Stimulated activated CD8-positive, alpha-beta memory T cell treated with anti-CD3 and anti-CD28 coated beads, Interleukin-15, amount 100 ng/mL, for 48 hours (primary cell): ENCODE measurements at places on chromosomes 6 and 20.

- no peak for DNase-seq
Observed at GRCh38 chr20:4632876-4633275, 88.8 kb upstream of the PRND start.

DNA sequence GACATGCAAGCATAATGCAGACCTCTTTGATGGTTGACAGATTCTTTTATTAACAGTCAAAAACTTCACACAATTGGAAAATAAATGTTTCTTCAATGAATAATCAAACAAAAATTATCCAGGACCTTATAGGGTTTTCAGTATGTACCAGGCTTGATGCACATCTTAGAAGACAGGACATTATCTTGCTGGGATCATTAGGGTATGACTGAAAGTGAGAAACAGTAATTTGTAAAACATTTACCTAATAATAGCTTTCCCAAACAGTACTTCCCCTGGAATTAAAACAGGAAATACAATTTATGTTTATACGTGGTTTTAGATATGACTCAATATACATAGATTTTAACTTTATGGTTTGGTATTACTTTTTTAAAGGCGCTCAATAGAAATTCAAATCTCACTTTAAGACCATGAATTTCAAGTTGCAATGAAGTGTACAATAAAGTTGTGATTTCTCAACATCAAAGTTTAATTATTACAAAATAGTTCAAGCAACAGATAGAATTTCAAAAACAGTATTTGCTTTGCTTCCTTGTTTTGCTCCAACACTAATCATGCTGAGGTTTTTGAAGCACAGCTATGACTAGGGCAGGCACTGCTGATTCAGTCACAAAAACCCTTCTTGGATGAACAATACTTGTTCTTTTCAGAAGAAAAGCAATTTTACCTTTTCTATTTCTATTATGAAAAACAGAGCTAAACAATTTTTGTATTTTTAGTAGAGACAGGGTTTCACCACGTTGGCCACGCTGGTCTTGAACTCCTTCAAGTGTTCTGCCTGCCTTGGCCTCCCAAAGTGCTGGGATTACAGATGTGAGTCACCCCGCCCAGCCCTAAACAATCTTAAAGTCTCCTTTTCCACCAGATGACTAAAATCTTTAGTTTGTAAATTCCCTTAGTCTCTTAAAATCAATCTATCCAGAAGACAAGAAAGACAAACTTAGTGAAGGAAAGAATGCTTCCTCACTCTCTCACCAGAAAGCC lies 13.7 kb downstream of the SOD2 start:
- DNase-seq = no peak

DNA sequence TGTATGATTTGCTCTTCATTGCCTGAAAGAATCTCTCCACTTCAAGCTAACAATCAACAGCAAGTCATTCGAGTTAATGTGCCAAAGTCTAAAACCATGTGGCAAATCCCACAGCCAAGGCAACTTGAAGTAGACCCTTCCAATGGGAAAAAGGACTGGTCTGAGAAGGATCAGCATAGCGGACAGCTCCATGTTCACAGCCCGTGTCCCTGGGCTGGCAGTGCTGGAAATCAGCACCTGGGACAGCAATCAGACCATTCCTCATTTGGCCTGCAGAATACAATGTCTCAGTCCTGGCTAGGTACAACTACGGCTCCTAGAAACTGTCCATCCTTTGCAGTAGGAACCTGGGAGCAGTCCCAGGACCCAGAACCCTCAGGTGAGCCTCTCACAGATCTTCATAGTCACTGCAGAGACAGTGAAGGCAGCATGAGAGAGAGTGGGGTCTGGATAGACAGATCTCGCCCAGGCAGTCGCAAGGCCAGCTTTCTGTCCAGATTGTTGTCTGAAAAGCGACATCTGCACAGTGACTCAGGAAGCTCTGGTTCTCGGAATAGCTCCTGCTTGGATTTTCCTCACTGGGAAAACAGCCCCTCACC lies 1.1 kb downstream of the GJA10 start:
- no peak for DNase-seq

DNA sequence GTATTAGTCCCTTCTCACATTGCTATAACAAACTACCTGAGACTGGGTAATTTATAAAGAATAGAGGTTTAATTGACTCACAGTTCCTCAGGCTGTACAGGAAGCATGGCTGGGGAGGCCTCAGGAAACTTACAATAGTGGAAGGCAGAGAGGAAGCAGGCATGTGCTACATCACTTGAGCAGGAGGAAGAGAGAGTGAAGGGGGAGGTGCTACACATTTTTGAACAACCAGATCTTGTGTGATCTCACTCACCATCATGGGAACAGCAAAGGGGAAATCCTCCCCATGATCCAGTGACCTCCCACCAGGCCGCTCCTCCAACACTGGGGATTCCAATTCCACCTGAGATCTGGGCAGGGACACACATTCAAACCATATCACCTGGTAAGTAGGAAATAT lies 630.6 kb downstream of the QKI start:
- no peak for DNase-seq

DNA sequence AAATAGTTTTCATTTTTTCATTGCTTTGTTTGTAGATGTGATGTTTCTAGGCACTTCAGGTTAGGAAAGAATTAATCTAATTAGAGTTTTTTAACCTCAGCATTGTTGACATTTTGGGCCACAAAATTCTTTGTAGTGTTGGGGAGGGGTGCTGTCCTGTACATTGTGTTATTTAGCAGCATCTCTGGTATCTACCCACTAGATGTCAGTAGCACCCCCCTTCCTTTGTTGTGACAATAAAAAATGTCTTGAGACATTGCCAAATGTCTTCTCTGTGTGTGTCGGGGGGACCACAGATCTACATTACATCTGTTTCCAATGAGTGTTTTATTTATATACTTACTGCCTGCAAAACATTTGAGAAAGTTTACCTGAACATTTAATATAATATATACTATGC lies 45.6 kb downstream of the EYA4 start:
- DNase-seq = no peak

- no peak for DNase-seq
Observed at GRCh38 chr6:22027040-22027725, 269.7 kb downstream of the PRL start.

DNA sequence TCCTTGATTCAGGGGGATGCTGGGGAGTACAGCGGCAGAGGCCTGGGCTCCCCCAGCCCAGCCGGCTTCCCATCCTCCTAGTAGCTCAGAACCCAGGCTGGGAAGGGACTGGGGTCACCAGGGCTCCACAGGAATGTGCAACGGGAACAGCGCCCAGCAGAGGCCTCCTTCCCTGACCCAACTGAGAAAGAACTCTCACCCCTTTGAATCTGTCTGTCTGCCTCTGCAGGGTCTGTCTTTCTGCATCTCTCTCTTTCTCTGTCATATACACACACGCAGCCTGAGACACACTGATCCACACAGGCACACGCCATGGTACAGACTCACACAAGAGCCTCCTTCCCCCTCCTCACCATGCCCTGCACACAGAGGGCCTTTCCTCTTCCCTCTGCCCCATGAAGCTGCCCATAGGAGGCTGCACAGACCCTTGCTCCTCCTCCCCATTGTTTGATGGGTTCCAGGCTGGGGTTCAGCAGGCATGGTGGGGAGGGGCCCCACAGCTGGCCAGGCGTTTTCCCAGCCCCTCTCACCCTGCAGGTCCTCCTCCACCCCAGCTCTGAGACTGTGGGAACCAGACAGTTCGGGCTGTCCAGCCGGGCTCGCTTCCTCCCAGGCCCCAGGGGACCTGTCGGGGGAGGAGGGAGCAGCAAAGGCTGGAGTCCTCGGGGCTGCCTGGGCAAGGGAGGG lies 2.8 kb downstream of the FOXS1 start:
- DNase-seq = no peak

DNA sequence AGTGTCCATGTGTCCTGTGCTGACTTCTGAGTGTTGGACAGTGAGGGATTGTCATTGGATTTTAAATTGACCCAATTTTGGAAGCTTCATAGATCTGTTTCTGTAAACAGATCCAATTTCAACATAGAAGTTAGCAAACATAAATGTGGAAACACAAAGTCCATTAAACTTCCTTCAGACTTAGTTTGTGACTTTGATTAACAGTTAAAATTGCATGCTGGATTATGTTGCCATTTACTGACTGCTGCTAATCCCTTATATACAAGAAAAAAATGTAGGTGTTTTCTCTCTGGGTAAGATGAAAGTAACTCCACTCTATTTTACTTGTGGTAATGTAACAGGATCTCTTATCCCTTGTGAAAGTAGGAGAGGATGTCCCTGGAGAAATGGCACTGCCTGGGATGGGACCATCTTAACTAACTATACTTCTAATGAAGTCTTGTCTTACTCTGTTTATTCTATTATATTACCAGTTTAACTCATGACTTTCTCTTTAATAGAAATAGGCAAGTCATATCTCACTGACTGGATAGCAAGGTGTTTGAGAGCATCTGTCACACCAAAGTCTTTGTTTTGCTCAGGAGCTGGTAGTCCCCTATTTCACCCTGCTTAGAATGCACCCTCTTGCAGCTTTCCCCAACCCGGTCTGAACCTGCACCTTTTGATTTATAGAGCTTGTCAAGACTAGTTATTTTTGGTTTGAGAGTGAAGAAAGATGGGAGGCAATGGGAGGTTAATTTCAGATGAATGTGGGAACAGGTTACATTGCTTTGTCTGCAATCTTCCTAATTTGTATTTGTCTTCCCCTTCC lies 7.2 kb downstream of the TPX2 start:
- no peak for DNase-seq

- no peak for DNase-seq
Observed at GRCh38 chr6:154494592-154495311, 15.7 kb downstream of the CNKSR3 start.

- DNase-seq = no peak
Observed at GRCh38 chr6:37675606-37676005, 22.1 kb downstream of the MDGA1 start.

- DNase-seq = no peak
Observed at GRCh38 chr20:45049904-45050471, 50.9 kb downstream of the KCNS1 start.

GRCh38 chr6:24053057-24053456 lies 73.0 kb upstream of the NRSN1 start:
- DNase-seq = no peak

DNA sequence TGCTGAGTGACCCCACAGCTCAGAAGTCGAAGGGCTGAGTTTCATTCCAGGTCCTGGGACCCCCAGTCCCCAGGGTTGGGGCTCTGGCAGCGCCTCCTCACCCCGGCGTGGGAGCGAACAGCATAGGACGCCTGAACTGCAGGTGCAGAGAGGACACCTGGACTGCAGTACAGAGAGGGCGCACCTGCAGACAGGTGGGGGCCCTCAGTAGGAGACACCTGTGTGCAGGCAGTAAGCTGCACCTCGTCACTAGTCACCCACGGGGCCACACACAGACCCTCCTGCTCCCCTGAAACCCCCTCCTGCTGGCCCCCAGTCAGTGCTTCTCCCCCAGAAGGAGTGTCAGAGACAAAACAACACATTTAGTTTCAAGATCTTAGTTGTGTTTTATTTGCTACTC lies 8.6 kb upstream of the NKAIN4 start:
- DNase-seq = no peak

- DNase-seq = no peak
Observed at GRCh38 chr6:79232696-79233462, 1.6 kb downstream of the HMGN3 start.

DNA sequence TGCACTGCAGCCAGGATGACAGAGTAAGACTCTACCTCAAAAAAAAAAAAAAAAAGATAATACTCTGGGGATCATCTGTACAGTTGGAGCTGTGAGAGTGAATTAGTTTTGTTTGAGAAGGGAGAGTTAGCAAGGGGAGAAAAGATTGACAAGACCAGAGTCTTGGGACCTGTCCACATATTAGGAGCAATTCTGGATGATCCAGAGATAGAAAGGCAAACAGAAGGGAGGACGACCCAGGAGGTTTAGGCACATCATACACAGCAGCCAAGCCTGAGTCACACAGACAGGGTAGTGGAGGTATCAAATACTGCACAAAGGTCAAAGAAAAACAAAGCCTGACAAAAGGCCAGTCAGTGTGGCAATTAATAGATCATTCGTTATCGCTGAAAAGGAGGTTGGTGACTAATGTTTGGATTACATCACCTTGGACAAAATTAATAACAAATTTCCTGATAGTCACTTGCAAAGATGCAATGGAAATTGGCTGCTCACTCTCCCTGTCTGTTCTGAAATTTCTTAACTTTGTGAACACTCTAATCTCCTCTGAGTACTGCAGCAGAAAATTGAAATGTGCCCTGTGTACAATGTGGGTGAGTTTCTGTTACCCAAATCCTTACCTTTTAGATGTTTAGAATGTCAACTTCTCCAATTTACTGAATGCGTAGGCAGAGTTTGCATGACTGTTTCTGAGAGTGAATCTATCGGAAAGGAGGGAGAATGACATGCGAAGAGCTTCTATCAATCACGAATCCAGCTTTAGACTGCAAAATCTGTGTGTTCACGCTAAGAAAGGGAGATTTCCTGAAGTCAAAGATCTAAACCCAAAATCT lies 105.4 kb downstream of the TSHZ2 start:
- DNase-seq = no peak

DNA sequence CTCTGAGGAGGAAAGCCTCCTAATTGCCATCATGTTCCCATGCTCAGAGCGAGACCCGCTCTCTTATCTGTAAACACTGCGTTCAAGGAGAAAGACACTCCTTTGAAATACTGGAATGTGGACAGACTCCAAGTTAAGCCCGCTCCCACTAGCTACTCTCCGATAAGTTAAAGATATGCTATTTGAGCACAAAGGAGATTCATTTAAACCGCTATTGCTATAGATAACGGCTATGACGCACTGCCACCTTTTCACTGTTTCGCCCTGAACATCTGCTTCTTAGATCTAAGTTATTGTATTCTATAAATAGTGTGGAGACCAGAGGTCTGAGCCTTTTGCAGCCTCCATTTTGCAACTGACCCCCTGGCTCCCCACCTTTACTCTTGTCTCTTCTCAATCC lies 82.3 kb downstream of the GPX5 start:
- DNase-seq = no peak

DNA sequence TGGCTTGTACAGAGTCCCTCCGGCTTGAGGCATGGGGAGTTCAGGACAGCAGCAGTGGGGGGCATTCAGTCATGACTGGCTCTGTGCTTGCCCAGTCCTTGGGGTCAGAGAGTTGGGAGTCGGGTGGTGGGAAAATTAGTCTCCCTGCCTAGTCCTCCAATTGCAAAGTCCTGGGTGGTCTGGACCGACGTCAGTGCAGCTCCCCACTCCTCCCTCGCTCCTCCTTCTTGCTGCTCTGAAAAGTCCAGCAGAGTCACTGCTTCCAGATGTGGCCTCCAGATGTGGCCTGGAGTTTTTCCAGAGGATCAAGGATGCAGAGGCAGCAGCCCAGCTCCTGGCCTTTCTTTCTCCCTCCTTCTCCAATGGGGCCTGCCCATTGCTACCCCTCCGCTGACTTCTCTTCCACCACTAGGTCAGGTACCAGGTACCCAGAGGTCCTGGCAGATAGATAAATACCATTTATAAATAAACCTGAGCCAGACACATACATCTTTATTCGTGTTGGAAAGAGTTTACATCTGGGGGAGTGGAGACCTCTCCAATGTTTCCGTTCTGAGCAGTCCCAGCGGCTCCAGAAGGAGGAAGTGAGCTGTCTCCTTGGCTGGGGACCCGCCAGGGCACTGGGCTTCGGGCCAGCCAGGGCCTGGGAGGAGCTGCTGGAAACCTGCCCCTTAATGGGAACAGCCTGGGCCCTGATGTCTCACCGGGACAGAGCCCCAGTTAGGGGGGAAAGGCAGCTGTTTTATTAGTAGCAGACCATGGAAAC lies 49.0 kb upstream of the RNF24 start:
- no peak for DNase-seq

- DNase-seq = no peak
Observed at GRCh38 chr6:100464162-100464851, 414 bp downstream of the SIM1 start.
